ENCODE measurements at places on chromosomes 6 and 20.

- ATAC-seq: peak; percentile 53
These were observed 336.8 kb downstream of the HDGFL1 start for GRCh38 chr6:22906091-22906549.

DNA sequence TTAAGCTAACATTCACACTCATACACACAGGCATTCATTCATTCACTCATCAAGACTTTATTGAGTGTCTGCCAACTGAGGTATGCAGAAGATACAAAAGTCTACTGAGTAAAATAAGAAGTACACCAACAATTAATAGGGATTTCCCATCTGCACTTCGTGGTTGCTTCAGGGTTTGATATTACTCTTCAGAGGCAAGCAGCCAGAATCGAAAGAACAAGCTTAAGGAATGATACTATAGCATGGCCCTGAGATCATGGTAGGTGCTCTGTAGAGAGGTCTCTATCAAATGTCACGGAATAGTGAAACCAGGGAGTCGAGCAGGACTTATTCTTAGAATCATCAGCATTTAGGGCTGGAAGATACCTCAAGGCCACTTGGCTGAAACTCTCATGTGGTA lies 135.4 kb downstream of the NRN1 start:
- no peak for ATAC-seq

DNA sequence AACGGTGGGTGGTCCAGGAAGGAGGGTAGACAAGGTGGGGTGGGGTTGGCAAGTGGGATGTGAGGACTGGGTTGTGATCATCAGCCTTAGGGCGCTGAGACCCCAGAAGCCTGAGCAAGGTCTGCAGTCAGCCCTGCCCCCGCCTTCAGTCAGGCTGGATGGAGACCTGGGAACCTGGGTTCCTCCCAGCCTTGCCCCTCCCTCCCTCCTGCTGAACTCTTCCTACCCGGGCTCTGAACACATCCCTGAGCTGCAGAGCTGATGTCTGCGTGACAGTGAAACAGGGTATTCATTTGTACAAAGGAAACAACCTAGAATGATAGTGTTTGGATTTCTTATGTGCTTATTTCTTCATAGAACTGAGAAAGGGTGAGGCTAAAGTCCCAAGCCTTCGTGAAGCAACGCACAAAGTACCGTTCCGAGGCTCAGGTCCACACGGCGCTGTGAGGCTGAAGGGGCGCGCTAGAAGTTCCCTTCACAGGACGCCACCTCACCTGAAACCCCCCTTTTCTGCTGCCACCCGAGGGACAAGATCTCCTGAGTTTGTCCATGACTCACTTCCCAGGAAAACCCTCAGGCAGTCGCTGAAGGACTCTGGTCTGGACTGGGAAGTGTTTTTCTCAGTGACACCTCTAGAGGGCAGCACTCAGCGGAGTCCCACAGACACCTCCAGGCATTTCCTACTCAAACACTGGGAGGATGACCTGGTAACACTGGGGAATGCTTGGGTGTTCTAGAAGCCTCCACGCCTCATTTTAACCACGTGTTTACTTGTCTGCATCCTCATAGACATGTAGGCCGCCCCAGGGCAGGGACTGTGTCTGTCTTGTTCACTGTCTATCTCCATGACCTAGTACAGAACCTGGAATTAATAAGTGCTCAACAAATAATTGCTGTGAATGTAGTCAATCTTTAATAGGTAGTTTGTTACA lies 1.2 kb downstream of the GSTA5 start:
- peak; percentile 99 for ATAC-seq

- ATAC-seq: no peak
These were observed 43.5 kb downstream of the FAM229B start for GRCh38 chr6:112130878-112131277.

GRCh38 chr6:120354452-120355098 lies 979.7 kb downstream of the TBC1D32 start:
- no peak for ATAC-seq

GRCh38 chr20:23435626-23436539 lies 3.6 kb upstream of the CSTL1 start:
- no peak for ATAC-seq

DNA sequence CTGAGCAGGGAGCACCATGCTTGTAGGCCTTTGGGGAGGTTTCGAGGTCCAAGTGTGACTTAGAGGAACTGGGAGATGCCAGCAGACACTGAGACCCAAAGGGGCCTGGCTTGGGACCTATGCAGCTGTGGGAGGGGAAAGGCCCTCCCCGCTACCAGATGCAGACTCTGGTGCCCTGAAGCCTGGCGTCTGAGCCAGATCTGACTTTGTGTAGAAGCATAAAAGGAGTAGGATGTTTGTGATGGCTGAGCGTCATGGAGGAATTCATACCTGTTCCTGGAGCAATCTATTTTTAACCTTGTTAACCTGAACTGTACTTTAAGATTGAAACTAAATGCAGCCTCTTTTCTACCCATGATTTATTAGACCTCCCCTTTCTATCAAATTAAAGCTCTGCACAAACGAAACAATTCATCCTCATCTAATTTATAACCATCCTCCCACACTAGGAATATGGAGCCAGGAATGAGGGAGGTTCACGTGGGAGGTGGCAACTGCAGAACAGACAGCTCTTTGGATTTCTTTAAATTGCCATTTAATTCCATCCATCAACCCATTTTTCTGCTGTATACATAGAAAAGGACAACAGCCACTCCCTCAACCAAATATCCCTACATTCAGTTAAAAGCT lies 172.6 kb upstream of the AGPAT4 start:
- no peak for ATAC-seq

DNA sequence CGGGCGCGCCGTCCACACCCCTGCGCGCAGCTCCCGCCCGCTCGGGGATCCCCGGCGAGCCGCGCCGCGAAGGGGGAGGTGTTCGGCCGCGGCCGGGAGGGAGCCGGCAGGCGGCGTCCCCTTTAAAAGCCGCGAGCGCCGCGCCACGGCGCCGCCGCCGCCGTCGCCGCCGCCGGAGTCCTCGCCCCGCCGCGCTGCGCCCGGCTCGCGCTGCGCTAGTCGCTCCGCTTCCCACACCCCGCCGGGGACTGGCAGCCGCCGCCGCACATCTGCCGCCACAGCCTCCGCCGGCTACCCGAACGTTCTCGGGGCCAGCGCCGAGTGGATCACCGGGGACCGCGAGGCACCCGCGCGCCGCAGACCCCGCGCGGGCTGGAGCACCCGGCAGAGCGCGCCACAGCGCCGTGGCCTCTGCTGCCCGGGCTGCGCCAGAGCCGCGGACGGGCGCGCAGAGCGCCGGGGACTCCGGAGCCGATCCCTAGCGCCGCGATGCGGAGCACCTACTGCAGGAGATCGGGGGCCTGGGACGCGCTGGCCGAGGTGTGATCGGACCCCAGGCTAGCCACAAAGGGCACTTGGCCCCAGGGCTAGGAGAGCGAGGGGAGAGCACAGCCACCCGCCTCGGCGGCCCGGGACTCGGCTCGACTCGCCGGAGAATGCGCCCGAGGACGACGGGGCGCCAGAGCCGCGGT lies at the start of gene BMP2:
TSS of gene BMP2 (plus strand) at position 151 of the 692 bp plus-strand sequence. CDS start 2,441 bp downstream, outside the sequence.
- ATAC-seq: peak; percentile 80

- ATAC-seq: no peak
These were observed 77.1 kb upstream of the CDYL start for GRCh38 chr6:4698901-4699659.

- ATAC-seq: peak; percentile 25
These were observed 2.9 kb downstream of the MAP7 start for GRCh38 chr6:136547336-136547735.

DNA sequence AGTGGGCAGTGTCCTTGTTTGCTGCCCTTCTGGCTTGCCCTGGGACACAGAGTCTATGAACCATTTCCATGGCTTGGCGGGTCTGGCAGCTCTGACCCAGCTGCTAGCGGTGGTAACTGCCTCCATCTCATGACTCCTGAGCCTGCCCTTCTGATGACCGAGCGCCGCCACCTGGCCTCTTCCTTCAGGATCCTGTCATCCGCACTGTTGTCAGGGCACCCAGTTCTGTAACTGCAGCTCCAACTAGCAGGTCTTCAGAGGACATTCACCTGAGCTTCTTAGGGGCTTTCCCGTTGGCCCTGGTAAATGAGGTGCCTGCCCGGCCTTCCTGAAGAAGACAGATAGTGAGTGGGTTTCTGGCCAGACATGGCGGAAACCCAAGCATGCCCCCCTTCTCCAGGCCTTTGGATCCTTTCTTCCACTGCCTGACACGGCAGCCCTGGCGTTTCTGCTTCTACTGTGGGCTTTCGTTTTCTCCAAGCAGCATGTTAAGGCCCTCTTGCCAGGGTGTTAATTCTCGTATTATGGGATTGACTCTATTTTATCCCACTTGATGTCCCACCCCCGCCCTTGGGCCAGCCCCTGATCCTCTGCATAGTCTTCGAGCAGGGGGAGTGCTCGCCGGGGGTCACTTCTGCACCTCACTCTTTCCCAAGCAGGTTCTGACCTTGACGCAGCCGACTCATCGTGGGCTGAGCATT lies 24.7 kb downstream of the PACSIN1 start:
- no peak for ATAC-seq

DNA sequence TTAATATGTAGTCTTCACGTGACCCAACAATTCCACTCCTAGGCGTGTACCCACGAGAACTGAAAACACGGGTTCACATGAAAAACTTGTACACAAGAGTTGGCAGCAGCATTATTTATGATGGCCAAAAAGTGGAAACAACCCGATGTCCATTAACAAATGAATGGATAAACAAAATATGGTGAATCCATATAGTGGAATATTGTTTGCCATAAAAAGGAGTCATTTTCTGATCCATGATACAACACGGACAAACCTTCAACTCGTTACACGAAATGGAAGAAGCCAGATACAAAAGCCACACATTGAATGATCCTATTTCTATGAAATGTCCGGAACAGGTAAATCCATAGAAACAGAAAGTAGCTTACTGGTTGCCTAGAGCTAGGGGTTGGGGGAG lies 78.4 kb downstream of the BMP7 start:
- no peak for ATAC-seq

- ATAC-seq: no peak
These were observed 83.8 kb downstream of the IYD start for GRCh38 chr6:150452428-150453243.

GRCh38 chr6:79215213-79215824 lies 19.2 kb downstream of the HMGN3 start:
- ATAC-seq: no peak

- ATAC-seq: no peak
These were observed 55.5 kb downstream of the FOXC1 start for GRCh38 chr6:1665214-1665613.

DNA sequence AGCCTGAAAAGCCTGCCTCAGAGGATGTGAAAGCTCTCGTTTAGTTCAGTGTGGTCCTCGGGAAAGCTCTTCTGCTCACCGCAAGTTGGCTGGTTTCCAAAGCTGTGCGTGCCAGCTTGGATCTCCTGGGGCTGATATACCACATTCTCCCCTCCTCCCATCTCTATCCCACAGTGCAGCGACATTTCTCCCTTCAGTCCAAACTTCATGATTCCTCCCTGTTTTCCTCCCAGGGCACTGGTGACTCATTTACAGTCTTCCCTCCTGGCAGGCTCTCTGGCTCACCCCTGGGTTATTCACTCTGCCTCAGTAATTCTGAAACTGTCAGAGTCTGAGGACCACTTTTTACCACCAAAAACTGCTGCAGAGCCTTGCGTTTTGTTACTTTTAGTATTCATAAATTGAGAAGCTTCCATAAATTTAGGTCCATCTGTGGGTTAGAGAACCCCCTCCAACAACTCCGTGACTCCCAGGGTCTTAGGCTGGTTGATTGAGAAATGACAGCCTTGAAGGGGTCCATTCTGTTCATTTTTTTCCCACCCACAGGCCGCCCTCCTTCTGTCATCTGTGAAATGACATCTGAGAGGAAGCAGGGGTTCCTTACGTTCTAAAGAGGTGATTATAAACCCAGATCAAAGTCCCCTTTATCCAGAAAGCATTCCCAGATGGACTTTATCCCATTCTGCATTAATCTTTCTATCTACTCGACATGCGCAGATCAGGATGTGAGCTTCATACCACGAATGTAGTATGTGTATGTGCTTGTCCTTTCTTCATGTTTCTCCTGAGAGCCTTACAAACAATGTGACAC lies 6.1 kb downstream of the TRIM10 start:
- peak; percentile 80 for ATAC-seq

DNA sequence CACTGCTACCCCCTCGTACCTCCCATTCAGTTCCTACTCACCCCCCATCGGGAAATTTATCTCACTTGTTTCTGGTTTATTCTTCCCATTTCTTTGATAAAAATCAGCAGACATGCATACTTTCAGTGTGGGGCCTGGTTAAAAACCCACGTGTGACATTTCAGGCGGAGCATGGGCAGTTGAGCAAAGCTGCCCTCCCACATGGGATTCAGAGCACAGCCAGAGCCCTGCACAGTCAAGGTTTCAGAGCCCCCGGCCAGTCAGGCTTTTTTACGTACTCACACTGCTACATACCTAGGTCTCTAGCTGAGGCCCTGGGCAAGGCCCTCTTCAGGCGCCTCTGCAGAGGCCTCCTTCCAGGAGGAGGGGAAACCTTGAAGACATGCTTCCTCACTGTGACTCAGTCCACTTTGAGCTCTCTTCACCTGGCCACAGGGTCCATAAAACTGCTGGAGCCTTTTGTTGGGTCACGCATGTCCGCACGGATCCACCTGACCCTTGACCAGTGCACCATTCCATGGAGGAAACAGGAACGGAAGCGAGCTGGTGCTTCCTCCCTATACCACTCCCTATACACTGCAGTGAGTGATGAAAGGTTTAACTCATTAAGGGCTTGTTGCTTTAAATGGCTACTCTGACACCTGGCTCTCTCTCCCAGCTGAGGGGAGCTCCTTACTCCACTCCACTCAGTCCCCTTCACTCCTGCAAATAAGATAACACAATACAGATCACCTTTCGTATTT lies 713.3 kb downstream of the PRKN start:
- ATAC-seq: no peak

GRCh38 chr6:84763886-84764331 lies 489 bp downstream of the TBX18 start:
- peak; percentile 10 for ATAC-seq

GRCh38 chr6:4591218-4591617 lies 185.0 kb upstream of the CDYL start:
- no peak for ATAC-seq

DNA sequence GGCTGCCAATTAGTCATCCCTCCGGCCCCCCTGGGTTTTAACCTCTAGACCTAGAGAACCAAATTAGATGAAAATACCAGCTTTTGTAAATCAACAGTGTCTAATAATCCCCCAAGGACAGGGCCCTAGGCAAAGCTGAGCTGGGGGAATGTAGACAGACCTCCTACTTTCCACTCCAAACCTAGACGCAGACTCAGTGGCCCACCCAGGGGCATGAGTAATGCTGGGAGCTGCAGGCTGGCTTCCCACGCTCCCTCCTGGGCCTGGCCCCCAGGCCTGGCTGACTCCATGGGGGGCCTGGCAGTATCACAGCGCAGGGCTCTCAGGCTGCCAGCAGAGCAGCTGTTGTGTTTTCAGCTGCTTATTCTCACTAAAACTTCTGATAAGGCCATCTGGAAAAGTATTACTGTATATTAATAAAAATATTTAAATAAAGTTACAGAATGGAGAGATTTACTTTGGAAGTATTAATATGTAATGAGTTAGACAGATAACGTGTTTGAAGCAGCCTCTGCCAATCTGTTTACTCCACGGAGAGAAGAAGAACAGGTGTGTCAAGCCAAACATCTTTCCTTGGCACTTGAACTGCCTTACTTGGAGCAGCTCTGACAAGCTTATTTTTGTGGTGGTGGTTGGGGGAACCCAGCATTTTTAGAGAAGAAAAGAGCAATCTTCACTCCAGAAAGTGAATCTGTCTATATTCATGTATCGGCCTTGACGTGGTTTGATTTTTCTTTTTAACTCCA lies 144.0 kb upstream of the AGPAT4 start:
- peak; percentile 46 for ATAC-seq

Measured in SK-N-SH treated with all-trans-retinoic acid at 6 μM for 48 hours (cell line).